ENCODE measurements at places on chromosomes 16 and 17.

- DNase-seq: no peak
Observed at GRCh38 chr17:4178651-4179050, 35.7 kb downstream of the CYB5D2 start.

DNA sequence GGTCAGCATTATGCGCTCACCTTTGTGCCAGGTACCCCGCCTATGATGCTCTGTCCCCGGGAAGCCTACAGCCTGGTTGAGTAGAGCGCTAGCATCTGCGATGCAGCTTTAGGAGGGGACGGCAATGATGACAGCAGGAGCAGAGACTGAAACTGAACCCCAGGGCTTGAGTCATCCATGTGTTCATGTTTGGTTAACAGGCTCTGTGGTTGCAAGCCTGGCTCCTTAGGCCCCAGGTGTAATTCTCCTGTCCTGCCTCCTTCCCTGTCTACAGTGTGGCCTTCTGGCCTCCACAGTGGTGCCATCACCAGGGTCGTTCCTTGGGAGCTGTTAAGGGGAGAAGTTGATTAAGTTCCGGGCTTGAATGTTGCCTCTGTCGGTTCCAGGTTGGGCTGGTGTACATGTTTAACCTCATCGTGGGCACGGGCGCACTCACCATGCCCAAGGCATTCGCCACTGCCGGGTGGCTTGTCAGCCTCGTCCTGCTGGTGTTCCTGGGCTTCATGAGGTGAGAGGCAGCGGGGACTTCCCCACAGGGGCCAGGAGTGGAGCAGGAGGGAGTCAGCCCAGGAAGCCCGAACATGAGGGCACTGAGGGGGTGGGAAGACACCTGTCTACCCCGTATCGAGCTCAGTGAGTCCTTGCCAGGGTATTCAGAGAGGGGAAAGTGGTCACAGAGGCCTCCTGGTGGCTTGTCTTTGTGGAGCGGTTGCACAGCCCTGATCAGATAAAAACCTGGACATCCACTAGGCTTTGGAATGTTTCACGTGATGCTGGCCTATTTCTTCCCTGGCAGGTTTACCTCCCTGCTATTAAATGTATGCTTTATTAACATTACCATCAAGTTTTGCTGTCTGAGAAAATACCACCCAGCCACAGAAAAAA lies 9.2 kb upstream of the NAT9 start:
- no peak for DNase-seq

- DNase-seq: no peak
Observed at GRCh38 chr16:73058616-73059409, 10.9 kb upstream of the ZFHX3 start.

DNA sequence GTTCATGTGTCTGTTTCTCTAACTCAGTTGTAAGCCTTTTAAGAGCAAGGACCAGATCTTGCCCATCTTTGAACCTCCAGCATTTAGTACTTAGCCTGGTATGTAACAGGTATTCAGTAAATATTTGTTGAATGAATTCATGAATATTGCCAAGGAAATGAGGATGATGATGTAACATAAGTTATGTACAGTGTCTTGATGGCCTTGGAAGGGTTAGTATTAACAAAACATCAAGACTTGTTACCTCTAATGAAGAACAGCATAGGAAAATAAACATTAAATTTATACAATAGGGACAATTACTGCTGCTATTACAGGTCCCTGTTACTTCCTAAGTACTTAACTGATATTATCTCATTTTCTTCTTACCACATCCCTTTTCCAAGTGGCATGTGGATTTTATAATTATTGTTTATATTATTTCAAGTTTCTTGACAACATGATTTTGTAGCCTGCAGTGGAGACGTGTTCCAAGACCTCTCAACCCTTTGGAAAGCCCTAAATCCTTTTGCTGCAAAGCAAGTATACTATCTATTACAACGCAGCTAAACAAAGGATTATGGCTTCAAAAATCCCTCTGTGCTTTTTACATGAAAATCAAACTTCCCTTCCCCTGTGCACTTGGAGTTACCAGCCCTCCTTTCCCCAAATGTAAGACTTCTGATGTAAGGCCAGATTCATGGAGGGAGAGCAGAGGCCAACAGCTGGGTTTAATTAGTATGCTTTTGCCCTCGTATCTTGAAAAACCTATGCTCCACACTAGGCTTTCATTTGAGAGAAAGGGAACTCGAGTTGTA lies 77.4 kb upstream of the SMIM36 start:
- no peak for DNase-seq

- DNase-seq: no peak
Observed at GRCh38 chr16:58265480-58266052, 29.3 kb downstream of the PRSS54 start.

DNA sequence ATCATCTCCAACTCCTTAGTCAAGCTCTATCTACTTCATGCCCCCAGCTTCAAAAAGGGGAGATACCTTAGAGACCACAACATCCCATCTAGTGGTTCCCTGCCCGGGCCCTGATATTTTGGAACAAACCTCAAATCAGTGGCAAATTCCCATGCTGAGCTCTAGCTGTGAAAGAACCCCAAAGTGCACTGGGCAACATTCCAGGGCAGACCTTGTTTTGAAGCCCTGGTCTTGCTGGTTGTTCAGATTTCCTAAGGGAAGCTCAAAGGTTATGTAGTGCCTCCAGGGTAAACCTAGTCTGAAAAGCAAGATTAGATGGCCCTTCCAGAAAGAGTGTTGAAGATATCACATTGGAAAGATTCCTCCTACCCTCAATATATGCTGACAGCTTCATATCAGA lies 16.3 kb downstream of the FAM117A start:
- no peak for DNase-seq

GRCh38 chr17:67990909-67991308 lies 5.4 kb downstream of the C17orf58 start:
- DNase-seq: no peak

DNA sequence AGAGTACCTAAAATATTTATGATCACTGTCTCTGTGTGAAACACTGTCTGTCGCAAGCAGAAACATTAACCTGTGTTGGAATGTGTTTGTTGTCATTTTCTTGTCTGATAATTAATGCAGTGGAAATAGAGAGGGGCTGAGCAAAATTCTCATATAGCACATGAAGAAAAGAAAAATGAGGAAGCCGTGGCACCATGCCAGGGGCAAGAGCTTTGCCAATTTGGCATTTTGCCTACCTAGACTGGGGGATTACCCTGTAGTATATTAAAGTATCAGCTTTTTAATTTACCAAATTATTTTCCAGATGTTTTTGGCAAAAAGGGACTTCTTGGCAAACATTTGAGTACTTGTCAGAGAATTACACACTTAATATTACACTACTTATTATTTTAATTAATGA lies 1326.6 kb upstream of the GOT2 start:
- DNase-seq: no peak

DNA sequence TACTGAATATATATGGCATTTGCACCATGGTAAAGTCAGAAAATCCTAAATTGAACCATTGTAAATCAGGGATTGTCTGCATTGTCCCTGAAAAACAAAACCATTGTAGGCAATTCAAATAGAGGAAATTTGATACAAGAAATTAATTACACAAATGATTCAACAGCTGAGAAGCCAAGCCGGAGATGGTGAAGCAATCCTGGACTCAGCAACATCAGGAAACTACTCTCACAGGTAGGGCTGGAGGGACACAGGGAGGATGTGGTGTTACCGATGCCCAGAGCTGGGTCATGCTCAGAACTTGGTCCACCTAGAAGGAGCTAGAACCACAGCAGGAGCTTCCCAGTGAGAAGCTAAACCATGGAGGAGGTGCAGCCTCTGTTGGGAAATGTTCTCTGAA lies 18.5 kb upstream of the SCNN1B start:
- DNase-seq: no peak

- DNase-seq: no peak
Observed at GRCh38 chr17:55811536-55811935, 60.7 kb downstream of the PCTP start.

DNA sequence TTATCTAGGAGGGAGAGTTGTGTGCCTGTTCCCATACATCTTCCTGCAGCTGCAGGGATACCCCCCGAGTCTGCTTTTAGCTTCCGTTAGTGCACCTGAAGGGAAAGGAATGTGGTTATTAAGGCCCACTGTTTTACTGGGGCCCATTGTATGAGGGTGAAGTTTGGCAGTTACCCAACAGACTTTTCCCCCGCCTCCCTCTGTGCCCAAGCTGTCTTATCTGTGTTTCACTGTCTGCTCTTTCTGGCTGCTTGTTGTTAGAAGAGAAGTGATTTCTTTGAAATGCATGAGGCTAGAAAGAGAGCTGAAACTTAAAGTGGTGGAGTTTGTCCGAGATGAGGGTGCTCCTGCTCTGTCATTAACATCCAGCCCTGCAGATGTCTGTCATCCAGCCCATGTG lies 7.4 kb upstream of the OR1A2 start:
- DNase-seq: no peak

GRCh38 chr16:1863681-1864460 lies 8.1 kb downstream of the MEIOB start:
- DNase-seq: no peak

DNA sequence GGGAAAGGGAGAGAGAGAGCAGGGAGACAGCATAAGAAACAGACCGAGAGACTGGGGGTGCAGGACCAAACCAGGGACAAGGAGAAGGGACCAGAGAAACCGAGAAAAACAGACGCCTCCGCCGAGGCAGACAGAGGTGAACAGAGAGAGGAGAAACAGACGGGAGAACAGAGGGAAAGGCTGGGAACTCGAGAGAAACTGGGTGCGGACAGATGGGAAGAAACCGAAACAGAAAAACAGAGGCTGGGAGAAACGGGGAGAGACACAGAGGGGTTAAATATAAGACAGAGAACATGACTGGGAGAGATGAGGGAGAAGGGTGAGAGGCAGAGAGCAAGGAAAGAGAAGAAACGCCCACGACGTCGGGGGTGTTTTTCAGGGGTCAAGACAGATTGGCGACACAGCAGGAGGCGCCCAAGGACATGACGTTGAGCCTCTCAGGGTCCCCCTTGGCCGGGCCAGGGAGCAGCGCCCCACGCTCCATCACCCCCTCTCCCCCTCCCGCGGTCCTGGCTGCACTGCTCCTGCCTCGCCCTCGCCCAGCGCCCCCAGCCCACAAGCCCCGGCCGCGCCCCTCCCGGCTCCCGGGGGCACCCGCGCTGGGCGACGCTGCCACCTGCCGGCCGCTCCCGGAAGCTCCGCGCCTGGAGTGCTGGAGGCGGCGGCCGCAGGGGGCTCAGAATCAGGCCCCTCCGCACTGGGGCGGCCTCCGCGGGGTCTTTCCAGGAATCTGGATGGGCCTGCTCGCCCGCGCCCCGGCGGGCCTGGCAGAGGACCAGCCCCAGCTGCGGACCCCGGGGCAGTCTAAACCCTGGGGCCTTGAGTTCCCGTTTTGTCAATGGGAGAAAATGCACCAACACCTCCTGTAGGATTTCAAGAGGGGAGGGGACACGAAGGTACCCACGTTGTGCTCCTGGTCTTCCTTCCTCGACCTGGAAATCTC lies 1.3 kb upstream of the TMEM92 start:
- DNase-seq: no peak

DNA sequence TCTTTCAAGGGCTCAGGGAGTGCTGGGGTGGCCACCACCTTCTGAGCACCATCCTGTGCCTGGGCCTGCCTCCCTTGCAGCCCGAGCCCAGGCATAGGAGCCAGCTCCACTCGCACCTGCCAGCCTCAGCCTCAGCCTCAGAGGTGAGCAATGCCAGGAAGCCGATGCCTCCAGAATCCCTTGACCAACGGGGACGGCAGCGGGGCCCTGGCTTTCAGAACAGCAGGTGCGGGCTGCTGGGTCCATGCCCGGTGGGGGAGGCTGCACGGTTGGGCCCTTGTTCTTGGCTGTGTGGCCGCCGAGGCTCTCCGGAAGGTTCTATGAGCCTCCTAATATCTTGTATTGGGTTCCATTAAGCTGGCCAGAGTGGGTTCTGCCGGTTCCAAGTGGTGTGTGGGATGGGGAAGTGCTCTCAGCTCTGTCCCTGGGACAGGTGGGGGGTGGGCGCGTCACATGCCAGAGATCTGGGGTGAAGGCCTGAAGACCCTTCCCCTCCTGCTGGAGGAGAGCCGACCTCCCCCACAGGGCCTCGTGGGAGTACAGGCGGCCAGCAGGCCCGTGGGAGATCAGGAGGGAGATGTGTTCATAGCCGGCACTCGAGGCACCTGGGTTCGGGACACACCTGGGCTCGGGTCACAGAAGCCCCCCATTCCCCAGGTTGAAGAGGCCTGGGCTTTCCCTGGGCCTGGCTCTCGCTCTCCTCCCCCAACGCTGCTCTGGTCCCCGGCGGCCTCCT lies 27.0 kb downstream of the NPTX1 start:
- DNase-seq: no peak

GRCh38 chr16:78392585-78393195 lies 293.2 kb downstream of the WWOX start:
- DNase-seq: no peak

- DNase-seq: no peak
Observed at GRCh38 chr17:38730526-38731379, 612 bp downstream of the CISD3 start.

DNA sequence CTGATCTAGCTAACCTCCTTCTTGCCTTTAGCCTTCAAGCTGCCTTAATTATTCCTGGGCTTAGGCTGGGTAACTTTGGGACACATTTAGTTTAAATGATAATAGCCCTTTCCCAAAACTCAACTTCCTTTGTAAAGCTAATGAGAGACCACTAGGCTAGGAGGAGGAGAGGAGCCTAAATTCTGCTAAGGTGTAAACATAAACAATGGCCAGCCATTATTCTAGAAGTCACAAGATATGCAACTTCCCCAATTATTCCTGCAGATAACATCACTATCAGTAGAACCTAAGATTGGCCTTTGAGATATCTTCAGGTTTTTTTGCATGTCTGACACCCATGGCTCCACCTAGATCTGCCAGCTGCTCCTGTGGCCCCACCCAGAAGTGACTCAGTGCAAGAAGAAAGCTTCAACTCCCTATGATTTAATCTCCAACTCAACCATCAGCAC lies 131.2 kb upstream of the FAM20A start:
- no peak for DNase-seq

- no peak for DNase-seq
Observed at GRCh38 chr16:29784901-29785500, 5.5 kb upstream of the KIF22 start.

GRCh38 chr17:75319904-75320691 lies 30.9 kb upstream of the SLC25A19 start:
- no peak for DNase-seq

DNA sequence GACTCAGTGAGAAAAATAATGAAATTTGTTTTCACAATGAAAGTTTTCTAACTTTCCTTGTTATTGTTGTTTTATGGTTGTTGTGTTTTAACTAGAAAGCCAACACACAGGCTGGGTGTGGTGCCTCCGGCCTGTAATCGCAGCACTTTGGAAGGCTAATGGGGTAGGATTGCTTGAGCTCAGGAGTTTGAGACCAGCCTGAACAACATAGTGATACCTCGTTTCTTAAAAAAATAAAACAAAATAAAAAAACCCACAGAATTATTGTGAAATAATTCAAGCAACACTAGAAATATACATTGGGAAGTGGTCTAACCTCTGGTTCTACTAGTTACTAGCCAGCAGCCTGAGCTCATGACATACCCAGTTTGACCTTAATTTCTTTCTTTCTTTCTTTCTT lies 630 bp downstream of the MILR1 start:
- no peak for DNase-seq

GRCh38 chr16:1189455-1189854 lies 35.6 kb downstream of the TPSG1 start:
- DNase-seq: no peak
